ENCODE measurements at places on chromosomes 1 and 21. TPM values are rescaled to one million over a fixed set of nuclear protein-coding genes. Genes with fewer than 3 reads are reported as not detected.

GRCh38 chr1:167916766-167917511 lies 3.0 kb upstream of the ADCY10 start:
- no peak for DNase-seq

- DNase-seq: no peak
Observed at GRCh38 chr1:178959543-178960460, 65.9 kb upstream of the FAM20B start.

GRCh38 chr1:198970916-198971315 lies 332.1 kb downstream of the PTPRC start:
- DNase-seq: peak; percentile 44

GRCh38 chr1:51649593-51650091 lies 32.8 kb downstream of the OSBPL9 start:
- DNase-seq: no peak

IL20 gene
- total RNA-seq: not detected

TOR1AIP2 gene
- total RNA-seq: 109 TPM

DNA sequence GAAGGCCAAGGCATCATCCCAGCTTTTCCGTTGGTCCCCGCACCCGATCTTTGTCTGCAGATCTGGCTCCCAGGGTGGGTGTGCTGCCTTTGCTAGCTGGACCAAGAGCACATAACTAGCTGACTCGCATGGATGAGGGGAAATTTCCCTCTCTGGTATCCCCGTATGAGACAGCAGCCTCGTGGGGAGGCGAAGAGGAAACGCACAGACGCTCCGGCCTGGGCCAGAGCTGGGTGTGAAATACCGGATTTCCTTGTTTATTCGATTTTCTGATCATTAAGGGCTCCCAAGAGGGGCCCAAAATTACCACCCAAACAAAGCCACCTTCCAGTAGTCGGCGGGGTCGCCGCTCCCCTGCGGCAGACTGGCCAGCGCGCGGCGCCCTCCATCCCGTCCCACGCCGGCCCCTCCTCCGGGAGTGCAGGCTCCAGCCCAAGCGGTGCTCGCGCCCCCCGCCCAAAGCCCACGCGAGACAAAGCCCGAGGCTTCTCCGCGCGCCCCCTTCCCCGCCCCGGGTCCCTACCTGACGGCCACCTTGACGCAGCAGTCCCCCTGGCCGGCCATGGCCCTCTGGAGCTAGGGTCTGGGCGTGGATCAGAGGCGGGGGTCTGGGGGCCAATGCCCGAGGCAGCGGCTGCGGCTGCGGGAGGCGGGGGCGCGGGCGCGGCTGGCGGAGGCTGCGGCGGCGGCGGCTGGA lies 546 bp downstream of the KIF21B start:
- DNase-seq: no peak

IVL gene
- total RNA-seq: not detected

NMNAT2 gene
- 0.56 TPM for total RNA-seq

DNA sequence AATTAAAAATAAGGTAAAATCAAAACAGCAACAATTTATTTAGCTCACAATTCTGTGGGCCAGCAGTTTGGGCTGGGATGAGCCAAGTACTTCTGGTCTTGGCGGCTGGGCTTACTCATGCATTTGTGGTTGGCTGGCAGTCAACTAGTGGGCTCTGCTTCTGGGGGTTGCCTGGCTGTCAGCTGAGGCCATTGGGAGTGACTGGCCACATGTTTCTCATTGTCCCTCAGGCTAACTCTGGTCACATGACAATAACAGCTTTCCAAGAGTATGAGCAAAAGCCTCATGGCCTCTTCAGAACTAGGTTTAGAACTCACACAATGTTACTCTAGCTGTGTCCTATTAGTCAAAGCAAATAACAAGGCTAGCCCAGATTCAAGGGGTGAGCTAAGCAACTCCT lies 15.6 kb upstream of the CHIA start:
- peak; percentile 31 for DNase-seq

GRCh38 chr1:11470912-11471311 lies 8.0 kb upstream of the DISP3 start:
- no peak for DNase-seq

TMEM61 gene
- not detected for total RNA-seq

DNA sequence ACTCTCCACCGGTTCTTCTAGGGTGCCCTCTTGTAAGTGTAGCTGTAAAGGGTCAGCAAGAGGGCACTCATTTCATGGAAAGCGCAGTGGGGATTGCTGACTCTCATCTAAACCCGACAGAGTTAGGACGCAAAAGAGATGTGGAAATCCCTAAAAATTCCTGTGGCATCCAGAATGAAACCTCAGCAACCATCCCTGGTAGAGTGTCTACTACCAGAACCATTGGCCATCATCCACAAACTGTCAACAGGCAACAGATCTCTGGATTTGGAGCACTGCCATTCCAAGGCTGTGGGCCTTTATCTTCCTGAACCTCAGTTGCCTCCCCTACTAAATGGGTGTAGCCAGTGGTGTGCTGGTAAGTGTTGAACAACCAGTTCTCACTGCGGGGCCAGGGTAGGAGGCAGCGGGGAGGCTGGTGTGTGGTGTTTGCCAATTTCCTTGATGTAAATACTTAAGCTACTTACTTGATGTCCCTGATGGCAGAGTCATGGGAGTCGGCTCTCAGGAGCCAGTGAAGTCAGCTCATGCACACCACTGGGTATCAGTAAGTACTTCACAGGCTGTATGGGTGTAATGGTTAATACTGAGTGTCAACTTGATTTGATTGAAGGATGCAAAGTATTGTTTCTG lies 195.8 kb downstream of the KAZN start:
- DNase-seq: no peak

Data from IMR-90 (cell line).